ENCODE measurements at places on chromosomes 5 and 9.
A peak's percentile ranks its signal among the peaks of the same experiment; 100 is the strongest.

DNA sequence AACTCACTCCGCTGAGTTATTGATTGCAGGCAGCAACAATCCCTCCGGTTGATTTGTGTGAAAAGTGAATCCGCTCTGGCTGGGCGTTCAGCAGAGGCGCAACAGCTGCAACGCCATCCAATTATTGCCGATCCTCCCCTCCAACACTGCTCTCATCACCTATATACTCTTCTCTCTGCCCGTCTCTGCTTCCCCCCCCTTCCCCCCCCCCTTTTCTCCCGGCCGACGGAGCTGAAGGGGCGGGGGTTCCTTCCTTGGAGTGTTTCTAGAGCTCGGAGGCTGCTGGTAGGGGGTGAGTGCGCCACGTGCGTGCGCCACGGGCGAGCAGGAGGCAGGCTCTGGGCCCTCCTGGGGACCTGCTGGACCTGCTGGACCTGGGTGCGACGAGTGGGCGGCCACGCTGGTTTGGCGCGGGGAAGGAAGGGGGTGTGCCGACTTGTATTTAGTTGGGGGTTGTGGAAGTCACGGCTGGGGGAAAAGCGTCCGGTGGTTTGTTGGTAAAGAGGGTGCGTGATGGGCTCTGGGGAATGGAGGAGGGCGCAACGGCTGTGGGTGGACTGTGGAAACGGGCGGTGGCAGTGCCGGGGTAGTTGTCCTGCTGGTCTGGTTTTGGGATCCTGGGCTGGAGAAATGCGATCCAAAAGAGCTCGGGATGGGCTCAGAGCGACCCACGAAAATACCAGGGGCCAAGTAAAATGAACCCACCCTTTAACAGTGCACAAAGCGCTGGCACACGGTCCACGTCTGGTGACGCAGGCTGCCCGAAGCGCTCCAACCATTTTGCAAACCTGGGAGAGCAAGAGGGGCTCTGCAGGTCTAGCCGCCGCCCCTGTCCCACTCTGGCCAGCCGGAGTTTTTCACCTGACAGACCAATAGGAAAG, 6.4 kb upstream of the MEF2C start:
- no peak for DNase-seq

- peak; percentile 25 for DNase-seq
These were observed 482 bp downstream of the TESK1 start for GRCh38 chr9:35605351-35606137.

GRCh38 chr5:150694612-150695011, 6.2 kb downstream of the RBM22 start:
- DNase-seq = no peak

DNA sequence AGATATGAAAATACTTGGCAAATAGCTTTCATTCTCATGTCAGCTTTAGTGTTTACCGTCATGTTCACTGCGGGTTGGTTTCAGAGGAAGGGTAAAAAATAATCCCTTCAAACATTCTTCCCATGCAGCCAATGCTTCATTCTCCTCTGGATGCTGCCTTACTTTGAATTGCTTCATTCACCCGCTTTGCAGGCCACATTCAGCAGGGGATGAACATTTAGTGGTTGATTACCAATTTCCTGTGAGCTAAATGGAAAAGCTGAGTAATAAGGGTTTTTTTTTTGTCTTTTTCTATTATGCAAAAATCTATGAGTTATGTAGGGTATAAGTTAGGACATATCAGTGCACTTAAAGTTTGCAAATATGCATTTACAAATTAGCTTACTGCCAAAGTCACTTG, 96.3 kb upstream of the MEF2C start:
- no peak for DNase-seq

DNA sequence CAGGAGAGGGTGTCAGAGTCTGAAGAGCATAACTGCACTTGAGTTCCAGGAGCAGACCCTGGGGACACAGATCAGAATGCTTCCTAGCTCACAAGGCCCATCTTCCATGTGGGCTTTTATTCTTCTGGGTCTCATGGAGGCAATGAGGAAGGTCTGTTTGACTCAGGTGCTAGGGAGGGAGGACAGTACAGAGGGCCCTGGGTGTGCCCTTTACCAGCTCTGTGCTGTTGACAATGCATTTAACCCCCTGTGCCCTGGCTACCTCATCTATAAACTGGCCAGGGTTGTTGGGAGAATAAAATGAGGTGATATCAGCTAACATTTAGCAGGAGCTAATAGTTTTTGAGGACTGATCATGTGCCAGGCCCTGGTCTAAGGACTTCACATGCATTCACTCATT, 318.0 kb downstream of the DMAC1 start:
- no peak for DNase-seq

- no peak for DNase-seq
These were observed 92.1 kb upstream of the MAP1B start for GRCh38 chr5:72015103-72015548.

All from CD4-positive, alpha-beta T cell treated with Interleukin-21 for 1 hour (primary cell).